ENCODE measurements at places on chromosomes 5 and 9.

GRCh38 chr5:87127956-87128687 lies 139.6 kb upstream of the RASA1 start:
- DNase-seq = no peak

GRCh38 chr5:146342882-146343865 lies 4.5 kb downstream of the POU4F3 start:
- DNase-seq = no peak

DNA sequence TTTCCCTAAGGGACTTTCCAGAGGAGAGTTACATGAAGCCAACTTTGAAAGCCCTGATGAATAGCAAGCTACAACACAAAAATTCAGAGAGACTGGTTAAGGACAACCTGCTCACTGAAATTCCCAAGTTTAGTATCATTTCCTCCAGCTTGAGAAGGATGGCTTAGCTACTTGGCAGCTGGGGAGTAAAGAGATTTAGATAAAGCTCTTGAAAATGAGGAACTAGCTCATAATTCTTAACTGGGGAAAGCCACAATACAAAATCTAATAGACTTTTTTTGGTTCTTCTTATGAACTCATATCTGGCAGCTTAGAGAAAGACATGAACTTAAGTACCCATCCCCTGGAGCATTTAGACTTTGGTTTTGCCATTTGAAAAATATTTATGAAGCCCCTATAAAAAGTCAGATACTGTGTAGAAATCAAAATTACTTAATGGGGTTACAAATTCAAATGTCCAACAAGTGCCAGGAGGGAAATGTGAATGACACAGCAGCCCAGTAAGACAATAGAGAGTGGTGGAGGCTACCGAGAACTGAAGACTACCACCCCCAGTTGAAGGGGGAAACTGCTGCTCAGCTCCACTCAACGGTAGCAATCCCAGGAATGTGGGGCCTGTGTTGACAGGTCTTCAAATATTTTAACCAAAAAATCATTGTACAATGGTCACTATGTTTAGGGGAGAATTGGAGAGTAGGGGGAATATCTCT lies 79.4 kb upstream of the ADRB2 start:
- DNase-seq = no peak

- no peak for DNase-seq
These were observed at the start of gene STING1 for GRCh38 chr5:139482050-139482889. TSS of gene STING1 (minus strand) at chr5:139482758. CDS start at chr5:139481704, 1,054 bp downstream.

DNA sequence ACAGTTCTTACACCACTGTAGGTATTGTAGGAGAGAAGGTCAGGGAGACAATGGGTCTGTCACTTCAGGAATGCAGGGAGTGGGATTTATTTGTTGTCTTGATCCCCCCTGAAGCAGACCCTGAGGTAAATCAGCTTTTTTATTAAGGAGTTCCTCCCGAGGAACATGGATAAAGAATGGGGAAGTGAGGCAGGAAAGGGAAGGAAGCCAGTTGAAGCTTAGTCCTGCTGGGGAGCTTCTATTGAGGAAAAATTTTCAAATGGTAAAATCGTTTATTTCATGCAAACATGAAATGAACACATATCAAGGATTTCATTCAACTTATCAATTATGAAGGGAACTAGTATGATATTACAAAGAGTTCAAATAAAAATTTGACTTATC lies 318.6 kb upstream of the PIK3R1 start:
- no peak for DNase-seq

DNA sequence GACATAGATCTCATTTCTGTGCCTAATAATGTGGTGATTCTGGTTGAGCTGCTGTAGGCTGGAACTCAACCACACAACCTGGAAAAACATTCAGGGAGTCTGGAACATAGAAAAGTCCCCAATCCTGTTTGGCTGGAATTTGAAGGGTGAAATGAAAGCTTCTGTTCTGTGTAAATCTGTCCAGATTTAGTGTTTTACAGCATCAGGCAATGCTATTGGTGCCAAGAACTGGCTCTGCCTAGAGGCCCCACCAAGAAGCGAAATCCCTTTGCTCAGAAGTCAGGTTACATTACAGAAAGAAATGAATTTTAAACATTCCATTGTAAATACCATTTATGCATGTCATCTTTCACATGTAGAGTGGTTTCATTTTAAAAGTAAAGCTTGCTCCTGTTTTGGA lies 56.3 kb downstream of the TMEM174 start:
- DNase-seq = no peak

DNA sequence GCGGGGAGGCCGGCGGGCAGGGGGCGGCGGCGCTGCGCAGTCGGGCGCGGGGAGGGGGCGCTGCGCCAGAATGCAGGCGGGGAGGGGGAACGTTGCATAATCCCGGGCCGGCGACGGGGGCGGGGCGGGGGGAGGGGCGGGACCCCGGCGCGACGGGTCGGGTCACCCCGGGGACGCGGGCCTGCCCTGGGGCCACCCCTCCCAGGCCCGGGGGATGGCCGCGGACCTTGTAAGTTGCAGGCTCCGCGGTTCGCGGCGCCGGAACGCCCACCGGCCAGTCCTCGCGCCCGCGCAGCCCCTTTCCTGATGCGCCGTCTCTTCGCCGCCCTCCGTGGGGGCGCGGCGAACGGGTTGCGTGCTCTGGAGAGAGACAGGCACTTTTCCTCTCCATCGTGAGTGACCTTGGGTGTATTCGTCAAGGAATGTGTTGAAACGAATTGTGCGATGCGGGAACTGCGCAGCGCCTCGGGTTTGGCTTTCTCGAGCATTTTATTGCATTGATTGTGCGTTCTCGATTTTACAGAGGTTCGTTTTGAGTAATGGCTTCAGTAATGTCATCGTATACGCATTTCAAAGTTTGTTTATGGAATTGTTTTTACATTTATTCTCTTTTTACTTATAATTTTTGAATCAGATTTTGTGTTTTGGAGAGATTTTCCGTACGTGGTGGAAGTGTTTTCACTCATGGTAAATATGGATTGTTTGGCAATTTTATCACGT lies 802 bp downstream of the SPIN1 start:
- DNase-seq = peak; percentile 17

GRCh38 chr5:173583346-173583745 lies 33.1 kb downstream of the BOD1 start:
- no peak for DNase-seq

DNA sequence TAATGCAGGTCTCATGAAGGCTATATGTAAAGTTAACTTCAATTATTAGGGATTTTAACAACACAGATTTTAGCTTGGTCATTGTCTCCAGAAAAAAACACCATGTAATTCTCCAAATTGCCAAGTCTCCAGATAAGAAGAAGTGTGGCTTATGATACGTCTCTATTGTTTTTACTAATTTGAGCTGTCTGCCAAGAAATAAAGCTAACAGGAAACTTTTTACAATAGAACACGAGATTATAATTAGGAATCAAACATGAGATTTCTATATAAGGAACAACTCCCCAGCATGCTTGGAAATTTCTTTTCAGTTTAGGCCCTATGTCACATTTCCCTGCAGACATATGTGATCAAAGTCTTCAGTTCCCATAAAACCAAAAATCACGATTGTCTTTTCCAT lies 142.7 kb downstream of the MCTP1 start:
- DNase-seq = no peak

GRCh38 chr5:71481441-71481840 lies 26.0 kb downstream of the BDP1 start:
- no peak for DNase-seq

DNA sequence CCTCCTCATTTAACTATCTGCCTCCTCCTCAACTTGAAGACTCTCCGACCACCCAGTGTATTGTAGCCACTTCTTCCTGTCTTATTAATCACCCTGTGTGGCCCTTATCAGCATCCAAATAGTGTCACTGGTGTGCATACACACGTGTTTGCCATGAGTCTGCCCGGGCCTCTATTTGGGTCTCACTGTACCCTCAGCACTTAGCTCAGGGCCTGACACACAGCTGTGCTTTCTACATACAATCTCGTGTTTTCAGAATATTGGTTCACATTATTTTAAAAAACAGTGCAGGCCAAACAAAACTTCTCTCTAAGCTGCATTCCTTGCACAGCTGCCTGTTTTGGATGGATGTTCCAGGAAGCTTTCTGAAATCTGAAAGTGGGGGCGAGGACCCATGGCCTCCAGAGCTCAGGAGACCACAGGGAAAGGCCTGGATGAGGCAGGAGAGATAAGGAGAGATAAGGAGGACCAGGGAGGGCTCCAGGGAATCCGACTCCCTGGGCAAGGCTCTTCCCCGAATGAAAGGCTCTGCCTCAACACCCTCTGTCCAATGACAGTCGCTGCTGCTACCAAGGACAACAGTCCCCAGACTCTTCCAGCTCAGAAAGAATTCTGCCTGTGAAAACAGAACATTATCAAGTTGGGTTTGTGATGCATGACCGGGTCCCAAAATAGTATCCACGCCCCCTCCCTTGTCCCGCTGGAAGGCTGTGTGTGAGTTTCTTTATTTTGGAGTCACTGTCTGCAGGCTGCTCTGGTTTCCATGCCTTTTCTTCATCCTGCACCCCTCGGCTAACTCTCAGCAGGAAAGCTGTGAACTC lies 255.6 kb downstream of the NSG2 start:
- no peak for DNase-seq

DNA sequence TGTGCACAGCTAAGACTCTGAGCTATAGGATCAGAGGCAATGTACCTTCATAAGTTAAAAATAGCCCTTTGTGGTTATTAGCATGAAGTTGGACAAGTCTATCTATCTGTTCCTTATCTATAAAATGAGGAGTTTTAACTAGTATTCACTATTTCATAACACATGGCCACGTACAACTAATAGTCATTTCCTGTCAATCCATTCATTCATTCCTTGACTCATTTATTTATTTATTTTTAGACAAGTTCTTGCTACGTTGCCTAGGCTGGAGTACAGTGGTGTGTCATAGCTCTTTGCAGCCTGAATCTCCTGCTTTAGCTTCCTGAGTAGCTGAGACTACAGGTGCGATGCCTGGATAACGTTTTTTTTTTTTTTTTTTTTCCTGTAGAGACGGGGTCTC lies 92.1 kb downstream of the NR3C1 start:
- DNase-seq = no peak

GRCh38 chr9:95778957-95779356 lies 96.5 kb upstream of the ERCC6L2 start:
- DNase-seq = no peak

GRCh38 chr5:3590967-3591900 lies 4.4 kb upstream of the IRX1 start:
- DNase-seq = no peak

DNA sequence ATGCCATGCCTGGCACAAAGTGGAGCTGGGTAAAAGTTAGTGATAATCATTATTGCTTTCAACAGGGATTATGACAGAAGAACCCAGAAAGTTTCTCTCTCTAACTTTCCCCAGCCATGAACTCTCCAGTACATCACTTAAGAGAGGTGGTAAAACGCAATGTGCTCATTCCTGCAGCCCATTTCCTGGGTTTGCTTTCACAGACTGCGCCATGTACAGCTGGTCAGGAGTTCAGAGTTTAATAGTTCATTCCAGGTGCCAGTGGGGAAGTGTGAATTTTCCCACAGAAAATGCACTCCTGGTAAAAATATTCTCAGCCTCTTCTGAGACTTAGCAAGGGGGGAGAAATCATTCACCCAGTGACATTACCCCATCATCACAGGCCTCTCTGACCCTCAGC lies 35.5 kb downstream of the ADAM19 start:
- no peak for DNase-seq

- no peak for DNase-seq
These were observed 656 bp downstream of the CEP78 start for GRCh38 chr9:78236551-78236910.

GRCh38 chr5:96083361-96083881 lies 121.8 kb upstream of the ELL2 start:
- no peak for DNase-seq

- DNase-seq = no peak
These were observed 206.1 kb upstream of the ZNF608 start for GRCh38 chr5:124952566-124952965.

- no peak for DNase-seq
These were observed 8.5 kb upstream of the ACSL6 start for GRCh38 chr5:132019857-132020555.

DNA sequence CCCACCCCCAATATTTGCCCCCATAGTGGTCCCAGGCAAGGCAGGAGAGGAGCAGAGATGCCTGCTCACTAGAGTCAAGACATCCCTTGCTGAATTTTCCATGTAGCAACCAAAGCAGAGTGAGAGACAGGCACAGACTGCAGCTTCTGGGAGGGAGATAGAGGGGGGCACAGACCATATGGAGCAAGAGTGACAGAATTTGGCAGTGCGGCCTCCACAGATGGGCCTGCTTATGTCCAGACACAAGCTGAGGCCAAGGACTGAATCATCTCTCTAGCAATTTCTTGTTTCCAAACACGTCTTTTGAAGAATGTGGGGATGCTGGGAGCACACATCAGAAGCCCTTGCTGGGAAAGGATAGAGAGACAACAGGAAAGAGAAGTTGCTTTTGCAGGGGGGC lies 53.0 kb upstream of the ALDH1B1 start:
- no peak for DNase-seq

DNA sequence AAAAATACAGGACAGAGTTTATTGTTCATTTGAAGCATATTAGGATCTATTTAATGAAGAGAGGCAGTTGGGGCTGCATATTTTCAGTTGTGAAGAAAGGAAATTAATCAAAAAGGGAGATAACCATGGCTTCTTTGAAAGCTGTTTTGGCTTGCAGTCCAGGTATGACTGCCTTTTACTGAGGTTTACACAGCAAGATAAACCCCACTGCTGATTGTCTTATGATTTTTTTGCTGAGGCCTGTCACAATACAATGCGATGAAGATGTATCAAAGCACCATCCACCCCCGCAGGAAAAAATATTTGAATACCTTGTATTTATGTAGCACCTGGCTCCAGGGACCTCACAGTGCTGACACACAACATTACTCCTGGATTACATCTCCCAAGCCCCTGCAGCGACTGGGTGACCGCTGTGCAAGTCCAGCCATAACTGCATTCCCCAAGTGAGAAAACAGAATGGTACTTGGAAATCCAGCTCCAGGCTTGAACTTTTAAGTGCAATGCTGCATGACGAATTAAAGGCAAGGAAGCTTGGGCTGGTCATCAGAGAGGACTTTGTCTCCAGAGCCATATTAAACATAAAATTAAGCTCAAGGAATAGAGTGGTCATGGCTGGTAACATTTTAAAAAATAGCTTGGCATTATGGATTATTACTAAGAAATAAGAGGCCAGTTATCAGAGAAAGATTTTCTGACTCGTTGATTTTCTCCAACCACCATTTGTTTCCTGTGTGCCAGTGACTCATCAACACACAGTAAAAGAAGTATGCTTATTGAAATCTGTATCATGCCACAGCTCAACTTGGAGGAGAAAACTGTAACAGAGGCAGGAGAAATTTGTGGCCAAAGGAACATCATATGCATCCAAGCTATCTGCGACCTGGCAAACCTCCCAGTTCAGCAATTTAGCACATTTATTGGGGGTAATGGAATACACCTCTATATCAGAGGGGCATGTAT lies 374.2 kb downstream of the MAN2A1 start:
- no peak for DNase-seq

Measured in activated CD8-positive, alpha-beta memory T cell treated with anti-CD3 and anti-CD28 coated beads for 1 hour (primary cell).